Foreskin fibroblast (primary cell): ENCODE measurements at places on chromosomes 2 and 18.

- DNase-seq, result no peak
These were observed 97.8 kb downstream of the CSRNP3 start for GRCh38 chr2:165567273-165567672.

DNA sequence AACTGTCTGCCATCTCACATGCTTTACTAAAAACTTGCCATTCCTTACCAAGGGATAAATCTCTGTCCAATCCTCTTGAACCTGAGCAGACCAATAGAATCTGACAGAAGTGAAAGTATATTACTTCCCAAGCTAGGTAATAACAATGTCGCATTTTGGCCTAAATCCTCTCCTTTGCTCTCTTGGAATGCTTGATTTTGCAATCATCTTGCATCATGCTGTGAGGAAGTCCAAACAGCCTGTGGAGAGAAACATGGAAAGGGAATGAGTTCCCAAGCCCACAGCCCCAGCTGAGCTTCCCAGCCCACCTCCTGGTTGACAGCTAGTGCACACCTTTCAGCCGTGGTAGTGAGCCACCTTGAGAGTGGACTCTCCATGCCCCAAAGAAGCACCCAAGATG, 540.6 kb downstream of the STK39 start:
- peak; percentile 23 for DNase-seq

DNA sequence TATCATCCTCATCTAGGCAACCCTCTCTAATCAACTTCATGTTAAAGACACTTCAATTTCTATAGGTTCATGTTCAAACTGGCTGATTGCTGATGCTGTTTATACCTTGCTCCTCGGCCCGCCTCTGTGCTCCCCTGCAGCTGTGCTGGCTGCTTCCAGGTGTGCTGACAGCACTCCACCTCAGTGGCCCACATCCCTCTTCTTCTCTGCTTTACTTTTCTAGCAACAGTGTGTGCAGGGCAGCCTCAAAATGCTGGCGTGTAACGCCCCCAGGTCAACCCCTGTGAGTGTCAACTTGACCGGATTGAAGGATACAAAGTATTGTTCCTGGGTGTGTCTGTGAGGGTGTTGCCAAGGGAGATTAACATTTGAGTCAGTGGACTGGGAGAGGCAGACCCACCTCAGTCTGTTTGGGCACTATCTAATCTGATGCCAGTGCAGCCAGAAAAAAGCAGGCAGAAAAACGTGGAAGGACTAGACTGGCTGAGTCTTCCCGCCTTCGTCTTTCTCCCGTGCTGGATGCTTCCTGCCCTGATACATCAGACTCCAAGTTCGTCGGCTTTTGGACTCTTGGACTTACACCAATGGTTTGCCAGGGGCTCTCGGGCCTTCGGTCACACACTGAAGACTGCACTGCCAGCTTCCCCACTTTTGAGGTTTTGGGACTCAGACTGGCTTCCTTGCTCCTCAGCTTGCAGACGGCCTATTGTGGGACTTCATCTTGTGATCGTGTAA, 94.7 kb downstream of the COL6A3 start:
- no peak for DNase-seq

DNA sequence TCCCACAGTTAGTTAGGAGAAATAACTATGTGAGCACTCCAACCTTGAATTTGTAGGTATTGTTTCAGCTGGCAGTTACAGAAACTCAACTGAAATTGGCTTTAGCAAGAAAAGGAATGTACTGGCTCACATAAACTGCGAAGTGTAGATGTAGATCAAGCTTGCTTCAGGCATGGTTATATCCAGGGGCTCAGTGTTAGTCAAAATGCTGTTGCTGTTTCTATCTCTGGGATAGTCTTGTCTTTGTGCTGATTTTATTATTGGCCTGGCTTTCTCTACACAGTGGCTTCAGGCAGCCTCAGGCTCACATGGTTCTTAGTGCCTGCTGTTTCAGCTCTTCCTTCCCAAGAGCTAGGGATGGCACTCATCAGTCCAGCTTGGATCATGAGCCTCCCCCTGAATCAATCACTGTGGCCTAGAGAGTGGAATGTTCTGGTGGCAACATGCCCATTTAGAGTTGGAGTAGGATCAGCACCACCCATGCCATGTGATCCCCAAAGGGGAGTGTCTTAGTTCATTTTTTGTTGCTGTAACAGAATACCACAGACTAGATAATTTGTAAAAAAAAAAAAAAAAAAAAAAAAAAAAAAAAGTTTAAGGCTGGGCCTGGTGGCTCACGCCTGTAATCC, 69.1 kb upstream of the FOXI3 start:
- peak; percentile 11 for DNase-seq

- peak; percentile 65 for DNase-seq
These were observed 16.1 kb downstream of the SUPT7L start for GRCh38 chr2:27647289-27647688.

DNA sequence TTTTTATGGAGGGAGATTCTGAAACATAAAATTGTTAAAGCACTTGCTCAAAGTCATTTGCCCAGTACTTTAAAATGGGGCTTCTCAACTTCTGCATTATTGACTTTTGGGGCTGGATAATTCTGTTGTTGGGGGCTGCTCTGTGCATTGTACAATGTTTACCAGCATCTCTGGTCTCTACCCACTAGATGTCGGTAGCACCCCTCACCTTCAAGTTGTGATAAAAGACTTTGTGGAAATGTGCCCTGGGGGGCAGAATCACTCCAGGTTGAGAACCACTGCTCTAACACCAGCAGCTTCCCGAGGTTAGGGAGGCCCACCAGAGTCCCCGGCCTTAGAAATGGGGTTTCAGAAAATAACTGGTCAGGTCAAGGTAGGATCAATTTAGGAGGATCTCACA, 26.8 kb upstream of the CUL3 start:
- DNase-seq, result no peak

DNA sequence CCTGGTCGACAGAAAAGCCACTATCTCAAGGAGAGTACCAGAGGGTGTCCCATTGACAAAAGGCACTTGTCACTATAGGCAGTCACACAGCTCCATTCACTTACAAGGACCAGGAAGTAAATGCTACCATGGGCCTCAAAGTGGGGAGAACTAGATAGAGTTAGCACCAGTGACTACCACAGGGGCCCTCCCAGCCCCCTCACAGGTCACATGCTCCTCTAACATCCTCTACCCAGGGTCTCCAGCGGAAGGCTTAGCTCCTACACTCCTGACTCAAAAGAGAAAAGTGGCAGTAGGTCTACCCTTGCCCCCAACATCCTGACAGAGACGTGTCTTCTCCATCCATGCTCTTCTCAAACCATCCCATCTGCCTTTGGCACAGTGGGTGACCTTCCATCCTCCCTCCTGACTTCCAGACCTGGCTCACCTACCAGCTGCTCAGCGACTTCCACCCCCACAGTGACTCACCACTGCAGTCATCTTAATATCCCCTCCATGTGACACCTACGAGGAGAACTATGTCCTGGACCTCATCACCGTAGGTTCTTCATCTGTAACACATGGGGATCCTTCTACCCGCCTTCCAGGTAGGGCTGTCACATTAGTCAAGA, 5.6 kb upstream of the DNMT3A start:
- peak; percentile 67 for DNase-seq

DNA sequence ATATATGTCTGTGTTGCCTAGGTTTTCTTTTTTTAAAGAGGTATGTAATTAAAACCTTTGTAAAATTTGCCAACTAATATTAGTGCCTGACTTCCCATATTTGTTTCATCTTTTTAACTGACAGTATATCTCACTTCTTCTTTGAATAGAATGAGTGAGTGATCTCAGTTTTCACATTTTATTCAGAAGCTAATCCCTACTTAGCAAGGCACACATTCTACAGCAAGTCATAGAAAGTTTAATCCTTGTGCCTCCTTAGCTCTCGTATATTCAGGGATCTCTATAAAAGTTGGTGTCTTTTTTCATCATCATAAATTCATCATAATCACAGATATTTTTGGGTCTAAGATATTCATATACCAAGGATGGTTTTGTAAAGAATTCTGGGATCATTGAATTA, 66.6 kb downstream of the RIF1 start:
- no peak for DNase-seq

GRCh38 chr2:135130751-135131150, 78.7 kb downstream of the RAB3GAP1 start:
- DNase-seq, result no peak

GRCh38 chr2:36650031-36650829, 46.3 kb upstream of the VIT start:
- peak; percentile 84 for DNase-seq

DNA sequence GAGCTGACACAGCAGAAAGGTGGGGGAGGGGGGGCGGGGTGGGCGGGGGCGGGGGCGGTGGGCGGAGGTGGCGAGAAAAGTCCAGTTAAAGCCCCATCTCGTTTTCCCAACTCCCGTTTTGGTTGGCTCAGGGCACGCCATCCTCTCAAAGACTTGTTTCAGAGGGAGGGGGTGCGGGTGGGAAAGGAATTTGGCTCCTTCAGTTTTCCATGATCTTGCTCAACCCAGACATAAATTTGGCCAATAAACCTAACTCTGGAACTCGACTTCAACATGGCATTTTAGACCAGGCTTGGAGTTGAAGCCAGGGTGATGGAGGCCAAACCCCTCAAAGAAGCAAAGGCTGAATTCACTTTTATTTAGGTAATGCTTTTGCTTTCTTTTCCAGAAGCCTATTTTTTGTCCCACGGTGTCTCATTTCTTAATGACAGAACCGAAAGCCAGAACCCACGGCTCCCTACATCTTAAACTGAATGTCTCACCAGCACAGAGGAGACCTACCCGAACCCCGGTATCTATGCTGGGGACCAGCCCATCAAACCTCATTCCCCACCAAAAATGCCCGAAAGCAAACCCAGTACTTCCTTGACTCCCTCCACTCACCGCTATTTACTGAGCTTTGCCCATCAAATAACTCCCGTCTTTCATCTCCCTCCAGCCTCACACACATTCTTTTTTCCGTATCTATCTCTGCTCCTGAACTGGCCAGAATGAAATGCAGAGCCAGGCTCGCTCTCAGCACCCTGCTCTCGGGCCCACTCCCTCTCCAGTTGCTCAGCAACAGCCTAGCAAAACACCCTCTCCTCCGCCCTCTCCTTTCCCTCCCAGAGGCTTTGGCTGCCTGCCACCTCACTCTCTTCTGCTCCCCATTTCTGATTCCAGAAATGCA, 4.3 kb downstream of the IGFBP5 start:
- DNase-seq, result no peak

DNA sequence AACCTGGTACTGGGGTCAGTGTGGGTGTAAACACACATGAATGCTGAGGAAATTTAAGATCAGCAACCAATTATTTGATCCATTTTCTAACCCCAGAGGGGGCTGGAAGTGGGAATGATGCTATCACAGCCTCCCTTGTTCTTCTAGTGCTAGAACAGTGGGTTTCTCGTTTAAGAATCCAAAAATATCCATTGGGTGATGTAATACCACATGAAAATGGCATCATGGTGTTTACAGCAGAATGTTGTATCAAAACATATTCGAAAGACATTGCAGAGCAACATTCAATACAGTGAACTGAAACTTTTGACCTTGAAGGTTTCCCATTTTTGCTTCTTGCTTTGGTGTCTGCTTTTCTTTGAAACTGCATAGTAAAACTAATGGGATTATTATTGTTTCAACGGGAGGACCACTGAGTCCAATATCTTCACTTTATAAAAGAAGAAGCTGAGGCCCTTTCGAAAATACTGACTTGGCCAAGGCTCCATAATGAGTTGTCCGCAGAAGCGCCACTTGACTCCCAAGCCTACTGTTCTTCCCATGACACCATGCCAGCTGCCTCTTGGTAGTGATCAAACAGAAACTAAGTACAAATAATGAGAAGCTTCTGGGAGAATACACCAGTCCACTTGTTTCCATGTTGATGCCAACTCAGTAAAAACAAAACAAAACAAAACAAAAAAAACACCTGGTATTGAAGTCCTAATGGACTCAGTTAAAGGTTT, 106.1 kb downstream of the COLEC12 start:
- peak; percentile 32 for DNase-seq

GRCh38 chr18:50614838-50615237, 55.0 kb downstream of the MAPK4 start:
- DNase-seq, result no peak

DNA sequence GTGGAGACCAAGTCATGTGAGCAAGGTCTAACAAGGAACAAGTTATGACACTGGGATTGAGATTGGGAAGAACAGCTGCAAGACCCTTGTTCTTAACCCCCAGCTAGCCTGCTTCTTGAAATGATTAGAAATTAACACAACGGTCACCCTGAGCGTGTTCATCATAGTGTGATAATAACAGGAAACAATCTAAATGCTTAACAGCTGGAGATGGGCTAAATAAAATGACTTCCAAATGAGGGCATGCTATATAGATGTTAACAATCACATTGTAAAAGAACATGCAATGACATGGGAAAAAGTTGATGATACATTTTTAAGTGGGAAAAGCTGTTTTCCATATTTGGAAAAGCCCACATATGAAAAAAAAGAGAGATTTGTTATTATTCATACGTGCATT, 47.6 kb downstream of the RPL37A start:
- DNase-seq, result no peak

- peak; percentile 20 for DNase-seq
These were observed 5.2 kb downstream of the TTC39C start for GRCh38 chr18:24019641-24020331.
